ENCODE measurements at places on chromosomes 5 and 9. TPM values are rescaled to one million over a fixed set of nuclear protein-coding genes. Genes with fewer than 3 reads are reported as not detected.

Gene FBP1
- total RNA-seq, result 1.7 TPM

Gene NR5A1
- not detected for total RNA-seq

Gene CDC25C
- 2.9 TPM for total RNA-seq

Gene ASPN
- total RNA-seq, result not detected

Gene LHX6
- total RNA-seq, result 32.0 TPM

Gene LCN12
- not detected for total RNA-seq

Gene TTC16
- total RNA-seq, result not detected

Gene C7
- total RNA-seq, result not detected

Gene PAEP
- not detected for total RNA-seq

Gene FGF18
- not detected for total RNA-seq

Gene FCN1
- not detected for total RNA-seq

Gene TNFSF8
- not detected for total RNA-seq

Gene GFPT2
- total RNA-seq, result 10.2 TPM

Gene AFAP1L1
- 274 TPM for total RNA-seq

Gene PALM2AKAP2
- total RNA-seq, result 3.9 TPM

Gene IFNK
- total RNA-seq, result not detected

Gene SMIM3
- total RNA-seq, result 10.2 TPM

Gene FBXO10
- 14.1 TPM for total RNA-seq

Gene WDR36
- total RNA-seq, result 26.3 TPM

Gene PCDHAC1
- 0.06 TPM for total RNA-seq

Gene FGF10
- not detected for total RNA-seq

Measured in glomerular endothelial cell (primary cell).